Lung (tissue), 17 donors: ENCODE measurements at places on chromosomes 11 and 22. TPM values are rescaled to one million over a fixed set of nuclear protein-coding genes. Genes with fewer than 3 reads are reported as not detected.

DNA sequence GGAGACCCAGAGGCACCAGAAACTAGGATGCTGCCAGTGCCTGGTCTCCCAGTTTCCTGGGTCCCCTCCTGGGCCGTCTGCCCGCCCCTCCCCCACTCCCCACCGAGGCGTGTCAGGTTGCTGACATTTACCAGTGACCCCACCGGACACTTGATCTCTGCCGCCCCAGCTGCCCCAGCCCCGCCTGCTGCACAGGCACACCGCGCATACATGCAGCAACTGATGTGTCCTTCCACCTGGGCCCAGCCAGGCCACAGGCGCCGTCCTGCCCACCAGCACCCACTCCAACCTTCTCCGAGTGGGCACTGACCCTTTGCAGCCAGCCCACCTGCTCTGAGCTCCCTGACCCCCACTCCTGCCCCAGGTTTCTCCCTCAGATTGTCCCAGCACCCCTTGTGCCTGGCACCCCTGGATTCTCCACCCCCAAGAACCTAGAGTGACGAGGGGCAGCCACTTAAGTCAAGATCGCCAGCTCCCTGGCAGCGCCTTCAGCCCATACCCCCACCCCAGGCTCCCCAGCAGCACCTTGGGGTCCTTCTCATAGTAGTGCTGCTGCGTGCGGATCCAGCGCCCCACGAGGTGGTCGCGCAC, 548 bp downstream of the PYGM start:
- DNase-seq, result no peak

DNA sequence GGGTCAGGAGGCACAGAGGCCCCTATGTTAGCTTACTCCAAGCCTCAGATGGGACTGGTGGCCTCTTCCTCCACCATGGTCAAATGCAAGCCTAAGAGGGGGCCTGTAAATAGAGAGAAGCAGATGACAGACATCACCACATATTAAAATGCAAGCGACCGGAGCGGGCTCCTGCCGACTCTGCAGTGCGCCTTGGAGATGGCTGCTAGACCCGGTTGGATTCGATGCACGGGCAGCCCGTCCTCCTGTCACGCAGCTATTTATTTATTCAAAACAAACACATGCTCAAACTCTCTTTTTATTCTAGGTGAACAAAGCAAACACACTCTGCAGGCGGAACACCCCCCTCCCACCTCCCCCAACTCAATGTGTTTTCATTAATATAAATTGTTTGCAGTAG, 208.0 kb downstream of the DSCAML1 start:
- no peak for DNase-seq

- no peak for DNase-seq
These were observed 276.5 kb downstream of the ETS1 start for GRCh38 chr11:128310676-128311445.

DNA sequence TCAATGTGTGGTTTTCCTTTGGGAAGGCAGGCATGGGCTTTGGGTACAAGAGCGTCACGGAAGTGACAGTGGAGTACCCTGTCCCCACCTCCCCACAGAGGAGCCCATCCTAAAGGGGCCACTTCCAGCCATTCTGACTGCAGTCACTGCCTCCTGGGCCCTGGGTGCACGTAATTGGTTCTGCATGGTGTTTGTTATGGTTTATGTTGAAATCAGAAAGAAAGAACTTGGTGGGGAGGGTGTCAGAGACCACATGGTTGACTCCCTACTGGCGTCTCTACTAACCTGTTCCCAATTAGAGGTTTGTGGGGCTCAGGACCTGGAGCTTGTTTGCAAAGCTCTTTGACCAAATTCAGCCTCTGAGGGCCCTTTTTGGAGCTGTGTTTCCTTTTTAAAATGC, 40.8 kb downstream of the RIBC2 start:
- no peak for DNase-seq

The ART1 gene
- total RNA-seq, result 0.68 TPM

DNA sequence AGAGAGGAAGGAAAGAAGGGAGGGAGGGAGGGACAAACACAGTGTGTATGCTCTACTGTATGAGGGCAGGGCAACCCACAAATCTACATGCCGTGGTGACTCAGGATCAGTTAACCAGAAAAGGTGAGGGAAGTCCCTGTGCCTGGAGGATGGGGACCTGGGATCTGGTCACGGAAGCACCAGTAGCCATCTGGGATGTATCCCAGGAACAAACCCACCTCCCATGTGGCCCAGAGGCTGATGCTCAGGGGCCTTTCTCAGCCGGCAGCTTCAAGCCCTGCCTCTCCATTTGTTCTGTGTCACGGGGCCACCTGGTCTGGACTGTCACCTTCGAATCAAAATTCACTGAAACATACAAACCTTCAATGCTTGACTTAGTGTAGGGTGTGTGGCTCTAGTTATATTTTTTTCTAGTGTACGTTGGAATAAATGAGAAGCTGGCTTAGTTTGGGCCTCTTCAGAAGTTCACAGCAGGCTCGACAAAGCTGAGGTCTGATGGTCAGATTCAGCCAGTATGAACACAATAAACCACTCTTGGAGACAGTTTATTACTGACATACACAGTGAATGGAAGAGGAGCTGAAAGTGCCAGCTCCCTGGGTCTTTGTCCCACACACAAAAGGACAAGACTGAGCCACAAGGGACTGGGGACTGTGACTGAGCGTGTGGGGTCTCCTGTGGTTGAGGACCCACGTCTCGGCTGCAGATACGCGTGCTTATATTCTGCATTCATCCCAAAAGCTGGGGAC, 23.5 kb upstream of the RTL6 start:
- DNase-seq, result no peak

GRCh38 chr11:103471546-103471945, 362.3 kb downstream of the DYNC2H1 start:
- no peak for DNase-seq

DNA sequence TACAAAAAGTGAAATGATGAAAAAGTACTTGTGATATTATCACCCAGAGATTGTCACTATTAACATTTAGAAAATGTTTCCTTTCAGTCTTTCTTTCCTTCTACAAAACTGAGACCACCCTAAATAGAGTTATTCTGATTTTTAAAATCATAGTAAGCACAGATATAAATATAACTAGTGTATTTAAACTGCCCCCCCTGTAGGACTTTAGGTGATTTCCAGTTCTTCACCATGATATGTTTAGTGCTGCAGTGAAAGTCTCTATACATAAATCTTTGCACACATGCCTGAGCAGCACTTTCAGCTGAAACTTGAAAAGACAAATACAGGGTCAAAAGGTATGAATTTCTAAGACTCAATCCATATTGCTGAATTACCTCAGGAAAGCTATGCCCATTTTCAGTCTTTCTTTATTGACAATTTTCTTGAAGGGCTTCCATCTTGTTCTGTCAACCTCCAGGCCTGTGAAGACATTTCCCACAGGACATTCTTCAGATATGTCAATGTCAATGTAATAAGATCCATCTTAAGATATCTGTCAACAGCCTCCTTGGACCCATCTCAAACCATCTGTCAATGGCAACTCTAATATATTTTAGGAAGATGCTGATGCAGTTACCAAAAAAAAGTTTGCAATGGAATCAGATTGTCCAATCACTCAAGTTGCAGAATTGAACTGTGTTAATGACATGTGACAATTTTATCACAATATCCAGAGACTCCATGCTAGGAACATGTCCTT, 30.8 kb upstream of the LDLRAD3 start:
- DNase-seq, result no peak

DNA sequence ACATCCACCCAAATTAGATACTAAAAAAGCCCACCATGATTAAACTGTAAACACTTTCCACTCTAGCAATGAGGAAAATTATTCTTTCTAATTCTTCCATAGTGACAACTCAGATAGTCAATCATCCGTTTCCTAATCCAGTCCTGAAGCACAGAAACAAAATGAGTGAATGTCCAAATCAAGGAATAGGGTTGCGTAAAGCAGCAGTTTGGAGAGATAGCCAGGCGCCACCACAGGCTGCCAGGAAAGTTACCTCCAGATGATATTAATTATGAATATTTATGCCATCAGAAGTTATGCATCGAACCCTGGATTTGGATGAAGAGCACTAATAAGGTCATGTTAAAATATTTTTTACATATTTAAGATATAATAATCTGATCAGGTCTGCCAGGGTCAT, 63.2 kb downstream of the ETS1 start:
- DNase-seq, result no peak

The CECR2 gene
- total RNA-seq, result 12.5 TPM

- peak; percentile 18 for DNase-seq
These were observed 2.8 kb upstream of the JHY start for GRCh38 chr11:122879785-122880184.

The NLRX1 gene
- 12.5 TPM for total RNA-seq

GRCh38 chr22:46557736-46558480, 20.5 kb upstream of the CELSR1 start:
- DNase-seq, result no peak

The CASP5 gene
- total RNA-seq, result 2.1 TPM

GRCh38 chr11:88288560-88288959, 49.0 kb downstream of the CTSC start:
- DNase-seq, result no peak

The F2 gene
- 0.26 TPM for total RNA-seq

DNA sequence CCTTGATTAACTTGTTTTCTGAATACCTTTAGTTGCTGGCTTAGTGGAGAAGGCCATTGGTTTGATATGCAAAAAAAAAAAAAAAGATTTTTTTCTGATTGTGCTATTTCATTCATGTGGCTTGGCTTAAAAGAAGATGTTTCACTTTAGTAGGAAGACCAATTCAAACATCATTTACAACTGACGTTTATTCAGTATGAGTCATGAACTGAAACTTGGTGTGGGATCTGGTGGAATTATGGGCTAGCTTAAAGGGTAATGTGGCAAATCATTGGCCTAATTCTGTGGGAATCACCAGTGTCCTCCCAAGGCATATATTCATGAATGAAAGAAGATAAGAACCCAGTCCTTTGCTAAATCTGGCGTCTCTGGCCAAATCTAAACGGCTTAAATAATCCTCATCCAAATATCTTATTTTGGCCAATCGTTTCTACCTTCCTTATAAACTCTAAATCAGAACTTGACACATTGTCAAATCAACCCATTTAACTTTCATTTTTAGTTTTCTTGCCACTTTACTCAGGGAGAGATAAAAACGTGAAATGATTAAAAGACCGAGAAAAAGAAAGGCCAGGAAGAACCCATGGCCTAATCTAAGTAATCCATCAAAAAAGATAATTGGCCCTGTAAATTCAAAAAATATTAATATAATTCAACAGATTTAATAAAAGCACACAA, 77.0 kb downstream of the DDIAS start:
- DNase-seq, result no peak

The GRIA4 gene
- total RNA-seq, result 0.12 TPM

GRCh38 chr11:76397383-76397782, 16.3 kb downstream of the GVQW3 start:
- no peak for DNase-seq

- no peak for DNase-seq
These were observed 7.8 kb upstream of the BRSK2 start for GRCh38 chr11:1381793-1382425.

DNA sequence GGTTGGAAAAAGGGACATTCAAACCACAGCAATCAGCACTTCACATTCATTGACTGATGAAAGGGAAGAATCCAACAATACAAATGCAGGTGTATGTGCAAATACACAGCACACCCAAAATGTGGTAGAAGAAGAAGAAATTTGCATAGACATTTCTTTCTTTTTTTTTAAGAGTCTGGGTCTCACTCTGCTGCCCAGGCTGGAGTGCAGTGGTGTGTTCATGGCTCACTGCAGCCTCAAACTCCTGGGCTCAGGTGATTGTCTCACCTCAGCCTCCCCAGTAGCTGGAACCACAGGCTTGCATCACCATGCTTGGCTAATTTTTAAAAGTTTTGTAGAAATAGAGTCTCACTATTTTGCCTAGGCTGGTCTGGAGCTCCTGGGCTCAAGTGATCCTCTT, 21.9 kb downstream of the CARS1 start:
- DNase-seq, result no peak

DNA sequence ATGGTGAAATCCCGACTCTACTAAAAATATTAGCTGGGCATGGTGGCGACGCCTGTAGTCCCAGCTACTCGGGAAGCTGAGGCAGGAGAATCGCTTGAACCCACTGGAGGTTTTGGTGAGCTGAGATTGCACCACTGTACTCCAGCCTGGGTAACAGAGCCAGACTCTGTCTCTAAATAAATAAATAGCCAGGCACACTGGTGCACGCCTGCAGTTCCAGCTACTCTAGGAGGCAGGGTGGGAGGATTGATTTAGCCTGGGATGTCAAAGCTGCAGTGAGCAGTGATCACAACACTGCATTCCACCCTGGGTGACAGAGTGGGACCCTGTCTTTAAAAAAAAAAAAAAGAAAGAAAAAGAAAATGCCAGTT, 17.4 kb downstream of the SUSD2 start:
- DNase-seq, result no peak

The MPZL2 gene
- 143 TPM for total RNA-seq

DNA sequence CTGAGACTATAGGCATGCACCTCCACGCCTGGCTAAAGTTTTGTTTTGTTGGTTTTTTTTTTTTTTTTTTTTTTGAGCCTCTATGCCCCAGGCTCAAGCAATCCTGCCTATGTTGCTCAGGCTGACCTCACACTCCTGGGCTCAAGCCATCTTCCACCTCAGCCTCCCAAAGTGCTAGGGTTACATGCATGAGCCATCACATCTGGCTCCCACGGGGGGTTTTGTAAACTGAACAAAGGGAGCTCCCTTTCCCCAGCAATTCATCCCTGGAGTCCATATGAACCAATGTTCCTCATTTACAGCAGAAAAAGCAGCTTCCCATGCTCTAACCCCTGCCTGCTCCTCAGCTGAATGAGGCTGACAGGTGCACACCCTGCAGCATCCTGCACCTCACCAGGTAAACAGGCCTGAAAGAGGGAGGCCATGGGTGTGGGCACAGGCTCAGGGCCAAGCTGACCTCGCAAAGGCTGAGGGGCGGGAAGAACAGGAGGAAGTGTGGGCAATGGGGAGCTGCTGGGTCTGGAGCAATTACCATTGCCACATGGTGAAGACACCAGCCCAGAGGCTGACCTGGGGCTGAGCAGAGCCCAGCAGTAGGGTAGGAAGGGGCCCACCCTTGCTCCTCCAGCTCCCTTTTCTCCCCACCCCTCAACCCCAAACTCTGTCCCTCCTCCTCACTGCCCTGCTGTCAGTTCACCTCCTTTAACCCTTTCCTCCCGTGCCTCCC, 58.2 kb downstream of the RBX1 start:
- no peak for DNase-seq

GRCh38 chr11:64969209-64969608, 2.7 kb downstream of the MAJIN start:
- DNase-seq, result no peak

GRCh38 chr11:20311444-20311843, 52.1 kb upstream of the HTATIP2 start:
- DNase-seq, result no peak
